Heart right ventricle (tissue), 16 donors: ENCODE measurements at places on chromosomes 12 and 14. TPM values are rescaled to one million over a fixed set of nuclear protein-coding genes. Genes with fewer than 3 reads are reported as not detected.

GRCh38 chr14:105993814-105994213 lies 467.4 kb downstream of the TMEM121 start:
- H3K4me3 ChIP-seq: no peak overlapping the region
- DNase-seq: no peak
- no peak overlapping the region for H3K27ac ChIP-seq
- no peaks in the 10 kb centered on the region for H3K27me3 ChIP-seq

Gene WDHD1
- 0.75 TPM for polyA plus RNA-seq

Gene OR6C2
- not detected for polyA plus RNA-seq

GRCh38 chr14:104863131-104863862 lies 1.8 kb upstream of the CEP170B start:
- DNase-seq: no peak
- peaks cover 4% of the 10 kb centered on the region for H3K4me1 ChIP-seq
- H3K4me3 ChIP-seq: no peak overlapping the region
- H3K27ac ChIP-seq: no peak overlapping the region
- peaks cover 9% of the 10 kb centered on the region for H3K27me3 ChIP-seq

Gene TAS2R50
- polyA plus RNA-seq: not detected

GRCh38 chr14:68361231-68361630 lies 431.6 kb downstream of the ZFP36L1 start:
- no peaks in the 10 kb centered on the region for H3K36me3 ChIP-seq
- H3K27me3 ChIP-seq: no peaks in the 10 kb centered on the region
- H3K4me1 ChIP-seq: peaks cover 25% of the 10 kb centered on the region
- H3K4me3 ChIP-seq: no peak overlapping the region

- H3K4me1 ChIP-seq: no peaks in the 10 kb centered on the region
- H3K4me3 ChIP-seq: no peak overlapping the region
- no peaks in the 10 kb centered on the region for H3K27me3 ChIP-seq
- no peak overlapping the region for H3K27ac ChIP-seq
- no peak for DNase-seq
Observed at GRCh38 chr14:36288496-36288895, 31.9 kb downstream of the MBIP start.

DNA sequence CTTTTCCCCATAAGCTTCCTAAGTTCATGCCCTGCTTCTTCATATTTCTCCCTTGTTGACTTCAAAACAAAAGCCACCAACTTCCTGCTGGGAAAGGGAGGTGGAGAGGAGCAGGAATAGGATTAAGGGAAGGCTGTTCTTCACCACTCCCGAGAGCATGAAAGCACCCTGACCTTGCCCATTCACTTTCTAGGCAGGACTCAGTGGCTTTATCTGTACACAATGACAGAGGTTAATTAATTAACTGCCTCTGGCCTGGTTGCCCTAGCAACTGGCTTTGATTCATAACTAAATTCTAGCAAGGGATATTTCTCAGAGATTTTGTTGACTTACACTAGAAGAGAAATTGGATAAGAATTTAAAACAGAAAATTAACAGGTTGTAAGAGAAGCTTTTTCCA lies 396.8 kb downstream of the RPS29 start:
- DNase-seq: no peak
- H3K27me3 ChIP-seq: no peaks in the 10 kb centered on the region
- no peak overlapping the region for H3K27ac ChIP-seq
- H3K36me3 ChIP-seq: no peaks in the 10 kb centered on the region
- no peaks in the 10 kb centered on the region for H3K4me1 ChIP-seq
- no peak overlapping the region for H3K4me3 ChIP-seq

DNA sequence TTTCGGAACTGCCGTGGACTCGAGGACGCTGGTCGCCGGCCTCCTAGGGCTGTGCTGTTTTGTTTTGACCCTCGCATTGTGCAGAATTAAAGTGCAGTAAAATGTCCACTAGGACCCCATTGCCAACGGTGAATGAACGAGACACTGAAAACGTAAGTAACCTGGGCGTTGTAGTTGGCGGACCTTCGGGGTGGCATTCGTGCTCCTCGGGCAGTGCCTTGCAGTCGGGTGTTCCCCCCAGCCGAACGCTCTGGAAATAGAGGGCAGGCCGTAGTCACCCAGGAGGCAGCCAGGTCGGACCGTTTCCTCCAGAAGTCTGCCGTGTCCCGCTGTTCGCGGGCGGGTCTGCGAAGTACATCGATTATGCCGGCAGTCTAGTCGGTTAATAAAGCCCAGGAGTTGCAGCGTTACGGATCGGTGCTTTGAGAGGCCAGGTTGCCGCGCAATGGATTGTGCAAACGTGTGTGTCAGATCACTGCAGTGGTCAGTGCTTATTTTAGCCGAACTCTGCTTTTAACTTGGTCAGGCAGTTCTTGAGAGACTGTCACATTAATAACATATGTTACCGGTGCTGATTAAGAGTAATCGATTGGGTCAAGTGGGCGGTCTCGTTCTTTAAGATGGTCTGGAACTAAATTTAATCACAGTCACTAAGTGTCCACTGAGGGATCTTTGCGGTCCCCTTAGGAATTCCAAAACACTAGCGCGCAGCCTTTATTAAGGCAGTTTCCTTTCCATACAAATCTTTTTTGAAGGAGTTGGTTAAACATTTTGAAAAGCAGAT lies 906 bp downstream of the MARK3 start:
- H3K27me3 ChIP-seq: no peaks in the 10 kb centered on the region
- H3K4me3 ChIP-seq: peak overlapping the region; percentile 100
- DNase-seq: peak; percentile 24

DNA sequence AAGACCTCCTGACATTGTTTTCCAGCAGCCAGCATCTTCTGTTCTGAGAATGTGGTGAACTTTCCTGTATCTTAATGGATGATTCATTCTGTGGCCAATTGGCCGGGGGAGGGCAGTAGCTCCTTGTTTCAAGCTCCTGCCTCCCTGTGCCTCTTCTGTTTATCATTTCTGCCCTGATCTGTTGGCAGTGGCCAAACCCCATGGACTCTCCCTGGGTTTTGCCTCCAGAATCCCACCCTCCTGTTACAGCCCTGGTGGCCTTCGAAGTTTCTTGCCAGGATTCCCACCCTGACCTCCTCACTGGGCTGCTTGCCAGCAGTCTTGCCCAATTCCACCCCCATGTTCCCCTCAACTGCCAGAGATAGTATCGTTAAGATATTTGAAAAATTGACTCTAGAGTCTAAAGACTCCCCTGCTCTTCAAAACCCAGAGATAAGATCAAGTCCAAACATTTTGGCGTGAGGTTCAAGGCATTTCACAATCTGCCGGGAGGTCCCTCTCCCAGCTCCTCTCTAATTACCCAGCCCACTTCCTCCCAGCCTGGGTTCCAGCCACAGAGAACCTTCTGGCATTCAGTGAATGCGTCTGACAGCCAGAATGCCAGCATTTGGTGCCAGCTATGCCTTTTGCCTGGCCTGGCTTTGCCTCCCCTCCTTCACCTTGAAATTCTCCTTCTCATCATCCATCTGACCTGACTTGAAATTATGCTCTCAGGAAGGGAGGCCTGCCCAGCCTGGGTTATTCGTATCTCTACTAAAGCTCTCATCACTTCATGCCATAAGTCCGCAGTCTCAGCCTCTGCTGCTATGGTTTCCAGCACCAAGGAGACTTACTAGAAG lies 37.7 kb upstream of the TXNRD1 start:
- H3K27me3 ChIP-seq: no peaks in the 10 kb centered on the region
- H3K4me3 ChIP-seq: no peak overlapping the region
- DNase-seq: peak; percentile 67
- H3K36me3 ChIP-seq: no peaks in the 10 kb centered on the region

Gene TNS2
- polyA plus RNA-seq: 364 TPM

- H3K27ac ChIP-seq: no peak overlapping the region
- no peak overlapping the region for H3K4me3 ChIP-seq
- DNase-seq: no peak
- no peaks in the 10 kb centered on the region for H3K36me3 ChIP-seq
- H3K4me1 ChIP-seq: no peaks in the 10 kb centered on the region
Observed at GRCh38 chr12:10033783-10034545, 3.5 kb downstream of the CLEC9A start.

GRCh38 chr12:1226951-1227350 lies 235.9 kb downstream of the ERC1 start:
- H3K4me1 ChIP-seq: peaks cover under 1% of the 10 kb centered on the region
- no peak overlapping the region for H3K4me3 ChIP-seq
- no peaks in the 10 kb centered on the region for H3K27me3 ChIP-seq
- no peaks in the 10 kb centered on the region for H3K36me3 ChIP-seq

Gene TMEM132D
- not detected for polyA plus RNA-seq

Gene RBMS2
- 13.5 TPM for polyA plus RNA-seq

Gene KCNH3
- 2.0 TPM for polyA plus RNA-seq

- peaks cover 12% of the 10 kb centered on the region for H3K27me3 ChIP-seq
- no peak for DNase-seq
- no peaks in the 10 kb centered on the region for H3K36me3 ChIP-seq
- H3K4me3 ChIP-seq: no peak overlapping the region
Observed at GRCh38 chr12:131673888-131674257, 37.0 kb upstream of the SFSWAP start.

DNA sequence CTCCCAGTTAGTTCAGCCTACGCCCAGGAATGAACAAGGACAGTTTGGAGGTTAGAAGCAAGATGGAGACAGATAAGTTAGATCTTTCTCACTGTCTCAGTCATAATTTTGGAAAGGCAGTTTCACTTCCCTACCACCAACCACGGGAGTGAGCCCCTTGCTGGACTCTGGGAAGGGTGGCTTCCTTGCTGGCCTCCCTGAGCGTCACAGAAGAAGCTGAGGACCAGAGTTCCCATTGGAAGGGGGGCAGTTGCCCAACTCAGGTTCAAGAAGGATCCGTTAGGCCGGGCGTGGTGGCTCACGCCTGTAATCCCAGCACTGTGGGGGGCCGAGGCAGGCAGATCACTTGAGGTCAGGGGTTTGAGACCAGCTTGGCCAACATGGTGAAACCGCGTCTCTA lies 106.2 kb upstream of the MAX start:
- H3K4me3 ChIP-seq: no peak overlapping the region
- no peaks in the 10 kb centered on the region for H3K4me1 ChIP-seq
- no peaks in the 10 kb centered on the region for H3K36me3 ChIP-seq
- no peaks in the 10 kb centered on the region for H3K27me3 ChIP-seq

DNA sequence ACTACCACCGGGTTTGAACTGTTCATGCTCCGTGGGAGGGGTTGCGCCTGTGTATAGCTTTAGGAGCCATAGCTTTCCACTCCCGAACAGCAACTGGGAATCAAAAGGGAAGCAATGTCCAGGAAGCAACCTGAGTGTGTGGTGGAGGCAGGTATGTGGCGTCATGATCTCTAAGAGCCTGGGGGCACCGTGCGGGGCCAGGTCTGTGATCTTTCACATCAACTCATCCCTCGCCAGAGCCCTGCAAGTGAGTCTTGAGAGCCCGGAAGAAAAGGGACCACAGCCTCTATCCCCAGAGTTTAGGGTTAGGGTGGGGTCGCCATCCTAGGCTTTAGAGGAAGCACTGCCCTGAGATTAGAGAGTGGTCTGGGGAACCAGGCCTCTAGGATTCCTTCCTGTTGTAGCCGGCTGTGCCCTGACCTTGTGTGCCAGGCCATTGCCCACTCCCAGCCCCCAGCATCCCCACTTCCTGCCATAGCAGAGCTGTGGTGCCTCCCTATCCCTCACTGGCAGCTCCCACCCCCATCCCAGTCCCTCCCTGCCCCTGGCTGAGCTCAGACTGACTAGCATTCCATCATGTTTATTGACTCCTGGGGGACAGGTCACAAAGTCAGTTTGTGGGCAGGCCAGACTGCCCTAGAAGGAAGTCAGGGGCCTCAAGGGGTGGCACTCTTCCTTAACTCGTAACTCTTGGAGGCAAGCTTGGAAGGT lies 745 bp upstream of the ADCY4 start:
- peaks cover 76% of the 10 kb centered on the region for H3K4me1 ChIP-seq
- H3K27me3 ChIP-seq: peaks cover 32% of the 10 kb centered on the region
- no peak for DNase-seq
- peaks cover 22% of the 10 kb centered on the region for H3K36me3 ChIP-seq
- peak overlapping the region; percentile 65 for H3K4me3 ChIP-seq

DNA sequence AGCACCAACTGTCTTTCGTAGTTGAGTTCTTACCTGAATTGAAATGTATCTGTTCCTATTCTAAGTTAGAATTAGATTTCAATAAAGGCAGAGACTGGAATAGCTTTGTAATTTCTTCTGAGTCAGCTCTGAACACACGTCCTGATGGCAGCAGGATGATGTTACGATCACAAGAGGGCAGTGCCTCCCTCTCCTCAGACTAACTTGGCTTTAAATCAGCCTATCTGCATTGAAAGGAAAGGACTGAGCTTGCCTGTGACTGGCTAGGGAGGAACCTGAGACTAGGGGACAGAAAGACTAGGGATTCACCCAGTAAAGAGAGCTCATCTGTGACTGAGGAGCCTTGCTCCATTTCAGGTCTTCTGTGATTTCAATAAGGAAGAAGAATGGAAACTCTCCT lies 323.7 kb upstream of the OR4E1 start:
- no peak overlapping the region for H3K27ac ChIP-seq
- DNase-seq: no peak
- H3K27me3 ChIP-seq: no peaks in the 10 kb centered on the region
- no peaks in the 10 kb centered on the region for H3K36me3 ChIP-seq

DNA sequence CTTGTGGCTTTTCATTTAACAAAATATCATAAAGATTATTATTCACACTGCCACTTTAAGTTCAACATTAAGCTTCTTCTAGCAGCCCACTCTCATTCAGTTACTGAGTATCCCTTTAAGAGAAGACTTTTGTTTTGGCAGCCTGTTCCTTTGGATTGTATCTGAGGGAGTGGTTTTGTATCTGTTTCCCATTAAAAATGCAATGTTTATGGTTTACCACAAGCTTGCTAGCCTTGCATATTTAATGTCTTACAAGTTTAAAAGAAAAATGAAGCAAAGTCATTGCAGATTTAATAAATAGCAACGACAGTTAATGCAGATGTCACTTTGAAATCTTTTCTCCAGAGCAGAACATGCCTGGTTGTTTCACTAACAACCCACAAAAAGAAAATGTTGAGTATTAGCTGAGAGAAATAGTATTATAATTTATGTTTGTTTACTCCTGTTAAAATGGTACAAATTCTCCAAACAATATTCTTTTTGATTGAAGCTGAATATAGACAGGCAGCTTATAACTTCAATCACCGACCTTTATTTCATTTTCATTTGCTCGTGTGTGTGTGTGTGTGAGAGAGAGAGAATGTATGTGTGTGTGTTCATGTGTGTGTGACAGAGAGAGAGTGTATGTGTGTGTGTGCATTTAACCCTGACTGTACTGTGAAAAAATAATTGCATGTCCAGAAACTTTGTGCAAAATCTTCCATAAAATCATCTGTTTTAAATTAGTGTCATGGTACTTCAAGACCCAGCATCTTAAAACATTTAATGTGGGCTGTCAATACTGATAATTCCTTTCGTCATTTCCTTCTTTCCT lies 1.8 kb downstream of the DCN start:
- no peaks in the 10 kb centered on the region for H3K4me1 ChIP-seq
- peak overlapping the region; percentile 52 for H3K4me3 ChIP-seq
- H3K27ac ChIP-seq: peak overlapping the region; percentile 81
- no peaks in the 10 kb centered on the region for H3K27me3 ChIP-seq
- H3K36me3 ChIP-seq: no peaks in the 10 kb centered on the region
- DNase-seq: no peak

Gene IRAK3
- polyA plus RNA-seq: 5.4 TPM

- no peaks in the 10 kb centered on the region for H3K4me1 ChIP-seq
- H3K27me3 ChIP-seq: no peaks in the 10 kb centered on the region
- no peak overlapping the region for H3K27ac ChIP-seq
- H3K36me3 ChIP-seq: no peaks in the 10 kb centered on the region
- no peak overlapping the region for H3K4me3 ChIP-seq
- no peak for DNase-seq
Observed at GRCh38 chr14:94462219-94462551, 9.6 kb upstream of the SERPINA11 start.
